Renal pelvis (tissue), 12 donors: ENCODE measurements at places on chromosomes 4 and X. TPM values are rescaled to one million over a fixed set of nuclear protein-coding genes. Genes with fewer than 3 reads are reported as not detected.

The FGB gene
- 6.3 TPM for polyA plus RNA-seq

The CSAG3 gene
- not detected for polyA plus RNA-seq

The CXorf65 gene
- polyA plus RNA-seq, result not detected

The THOC2 gene
- 144 TPM for polyA plus RNA-seq

The CLNK gene
- 0.61 TPM for polyA plus RNA-seq

The MAOB gene
- 56.6 TPM for polyA plus RNA-seq

The NHSL2 gene
- 10.1 TPM for polyA plus RNA-seq

The ARX gene
- polyA plus RNA-seq, result not detected

The AFM gene
- polyA plus RNA-seq, result 15.1 TPM

The POLA1 gene
- 17.7 TPM for polyA plus RNA-seq

The NSG1 gene
- polyA plus RNA-seq, result 3.6 TPM

The FHIP1A gene
- polyA plus RNA-seq, result 6.6 TPM

The CEP135 gene
- polyA plus RNA-seq, result 10.4 TPM

The ALB gene
- 2.2 TPM for polyA plus RNA-seq

The DUX4 gene
- polyA plus RNA-seq, result 0.70 TPM

The EIF4E gene
- polyA plus RNA-seq, result 125 TPM

The PCDH10 gene
- 2.2 TPM for polyA plus RNA-seq

The CC2D2A gene
- polyA plus RNA-seq, result 48.1 TPM

The LDB2 gene
- polyA plus RNA-seq, result 72.0 TPM

The SHROOM3 gene
- polyA plus RNA-seq, result 37.1 TPM

The TECRL gene
- not detected for polyA plus RNA-seq

The STBD1 gene
- polyA plus RNA-seq, result 2.6 TPM

The CENPI gene
- 8.4 TPM for polyA plus RNA-seq

The MAGEB3 gene
- polyA plus RNA-seq, result not detected

The CTAG2 gene
- not detected for polyA plus RNA-seq

The CT55 gene
- 0.19 TPM for polyA plus RNA-seq

The MAGEA4 gene
- polyA plus RNA-seq, result not detected

The MTMR8 gene
- polyA plus RNA-seq, result 2.8 TPM

The ADH1B gene
- 26.1 TPM for polyA plus RNA-seq

The UXT gene
- 117 TPM for polyA plus RNA-seq

The CXCL3 gene
- polyA plus RNA-seq, result not detected

The ARFIP1 gene
- polyA plus RNA-seq, result 35.7 TPM

The RENBP gene
- polyA plus RNA-seq, result 26.5 TPM

The TBL1X gene
- 27.8 TPM for polyA plus RNA-seq

The KLB gene
- polyA plus RNA-seq, result 0.27 TPM

The RASGEF1B gene
- polyA plus RNA-seq, result 11.0 TPM

The SLITRK4 gene
- polyA plus RNA-seq, result 14.8 TPM

The ART3 gene
- 0.86 TPM for polyA plus RNA-seq

The TRO gene
- polyA plus RNA-seq, result 111 TPM

The PDLIM3 gene
- polyA plus RNA-seq, result 4.7 TPM

The OTC gene
- polyA plus RNA-seq, result not detected
